ENCODE measurements at places on chromosomes 4 and X.

- no peak for DNase-seq
Measured at GRCh38 chrX:154548028-154548316, 552 bp downstream of the IKBKG start.

DNA sequence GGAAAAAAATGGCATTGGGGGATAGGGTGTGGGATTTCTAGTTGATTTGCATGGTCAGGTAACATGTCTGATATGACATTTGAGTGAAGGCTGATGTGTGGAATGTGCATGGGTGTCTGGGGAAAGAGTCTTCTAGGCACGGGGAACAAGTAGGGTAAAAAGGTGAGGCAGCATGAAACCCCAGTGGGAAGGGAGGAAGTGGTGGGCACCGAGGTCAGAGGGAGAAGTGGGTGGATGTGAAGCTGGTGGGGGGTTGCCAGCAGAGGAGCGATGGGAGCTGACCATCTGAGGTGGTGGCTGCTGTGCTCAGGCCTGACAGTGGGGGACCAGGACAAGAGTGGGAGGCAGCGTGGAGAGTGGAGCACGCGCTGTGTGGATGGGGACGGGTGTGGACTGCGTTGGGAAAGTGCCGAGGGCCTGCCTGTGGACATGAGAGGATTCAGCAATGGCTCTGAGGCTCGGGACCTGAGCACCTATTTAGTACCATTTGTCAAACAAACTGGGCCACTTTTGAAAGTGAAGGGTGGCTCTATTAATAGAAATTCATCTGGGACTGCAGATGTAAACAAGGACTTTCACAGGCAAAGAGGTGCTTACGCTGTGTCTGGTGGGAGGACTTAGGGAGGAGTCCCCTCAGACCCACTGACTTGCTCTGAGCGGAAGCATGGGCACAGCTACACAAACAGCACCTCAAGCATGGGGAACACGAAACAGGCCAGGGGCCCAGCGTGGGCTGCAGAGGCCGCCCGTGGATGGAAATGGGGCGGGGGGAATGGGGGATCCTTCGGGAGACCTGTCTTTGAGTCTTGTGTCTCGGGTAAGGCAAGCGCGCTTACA, 16.7 kb upstream of the S100P start:
- no peak for DNase-seq

DNA sequence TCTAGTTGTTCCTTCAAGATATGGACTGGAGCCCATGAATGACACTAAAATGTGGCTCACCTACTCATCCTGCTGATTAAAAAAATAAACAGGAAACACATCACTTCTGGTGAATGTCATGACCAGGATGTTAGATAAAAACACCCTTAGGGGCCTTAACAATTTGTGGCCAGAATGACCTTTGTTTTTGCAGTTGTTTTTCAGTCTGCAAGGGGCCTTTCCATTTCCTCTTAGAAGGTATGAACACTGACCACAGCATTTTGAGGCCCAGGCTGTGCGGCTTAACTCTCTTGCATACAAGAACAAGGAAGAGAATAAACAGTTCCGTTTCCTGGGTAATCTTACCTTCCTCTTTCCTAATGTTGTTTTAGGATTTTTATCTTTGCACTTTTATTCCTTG, 113.2 kb downstream of the IL1RAPL2 start:
- no peak for DNase-seq

GRCh38 chrX:56029691-56030090, 202.5 kb upstream of the KLF8 start:
- DNase-seq: no peak

- DNase-seq: no peak
Measured at GRCh38 chr4:53785996-53786395, 194.7 kb upstream of the LNX1 start.

DNA sequence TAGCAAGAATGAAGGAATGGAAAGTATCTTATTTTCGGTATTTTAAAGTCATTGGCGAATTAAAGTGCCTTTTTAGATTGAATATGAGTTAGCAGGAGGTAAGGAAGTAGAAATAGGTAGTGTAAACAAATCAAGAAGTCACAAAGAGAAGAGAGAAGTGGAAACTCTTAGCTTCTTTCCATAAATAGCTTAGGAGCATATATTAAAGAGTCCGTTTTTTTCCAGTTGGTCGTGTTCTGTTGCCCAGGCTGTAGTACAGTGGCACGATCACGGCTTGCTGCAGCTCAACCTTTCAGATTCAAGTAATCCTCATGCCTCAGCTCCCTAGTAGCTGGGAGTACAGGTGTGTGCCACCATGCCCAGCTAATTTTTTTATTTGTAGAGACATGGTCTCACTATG, 56.4 kb downstream of the UBE2K start:
- DNase-seq: no peak

DNA sequence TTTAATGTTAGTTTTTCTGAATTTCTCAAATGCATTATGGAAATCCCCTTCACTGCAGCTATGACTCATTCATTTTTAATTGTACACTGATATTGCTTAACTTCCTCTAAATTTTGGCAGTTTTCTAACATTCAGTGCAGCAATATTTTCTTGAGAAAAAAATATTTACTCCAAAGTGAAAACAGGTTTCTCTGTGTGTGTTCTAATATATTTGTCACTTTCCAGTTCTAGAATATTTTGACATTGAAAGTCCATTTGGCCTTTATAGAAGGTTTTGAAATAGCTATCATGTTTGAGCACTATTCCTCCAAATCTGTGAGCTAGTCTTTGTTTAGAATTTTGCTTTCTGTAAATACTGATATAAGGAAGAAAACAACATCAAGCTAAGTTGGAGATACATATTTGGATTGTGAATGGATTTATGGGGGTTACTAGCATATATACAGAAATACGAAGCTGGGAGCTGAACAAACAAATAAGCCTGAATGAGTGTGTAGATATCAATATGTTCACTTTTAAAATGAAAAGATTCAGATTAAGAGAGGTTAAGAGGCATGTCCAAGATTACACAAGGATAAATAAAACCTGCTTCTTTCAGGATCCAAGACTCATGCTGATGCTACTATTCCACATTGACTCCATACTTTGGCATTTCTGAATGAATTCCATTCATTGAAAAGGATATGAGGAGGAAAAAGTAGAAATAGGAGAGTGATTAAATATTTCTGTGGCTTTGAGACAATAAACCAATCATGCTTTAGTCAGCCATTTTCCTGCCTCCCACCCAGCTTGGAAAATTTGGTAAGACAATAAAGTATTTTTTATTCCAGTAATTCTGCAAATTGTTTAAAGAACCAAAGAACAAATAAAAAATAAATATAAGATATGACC, 57.3 kb upstream of the SLIT2 start:
- no peak for DNase-seq

GRCh38 chr4:69716654-69717053, 43.8 kb downstream of the SULT1B1 start:
- no peak for DNase-seq

- no peak for DNase-seq
Measured at GRCh38 chrX:72735561-72735960, 21.5 kb upstream of the PHKA1 start.

GRCh38 chr4:81510643-81511178, 39.0 kb upstream of the RASGEF1B start:
- no peak for DNase-seq
